Stimulated activated CD4-positive, alpha-beta T cell treated with anti-CD3 and anti-CD28 coated beads, TNF-alpha, amount 100 ng/mL, for 4 hours (primary cell): ENCODE measurements at places on chromosomes 2 and 18.

GRCh38 chr2:189440644-189440946 lies 679 bp upstream of the WDR75 start:
- DNase-seq: no peak

DNA sequence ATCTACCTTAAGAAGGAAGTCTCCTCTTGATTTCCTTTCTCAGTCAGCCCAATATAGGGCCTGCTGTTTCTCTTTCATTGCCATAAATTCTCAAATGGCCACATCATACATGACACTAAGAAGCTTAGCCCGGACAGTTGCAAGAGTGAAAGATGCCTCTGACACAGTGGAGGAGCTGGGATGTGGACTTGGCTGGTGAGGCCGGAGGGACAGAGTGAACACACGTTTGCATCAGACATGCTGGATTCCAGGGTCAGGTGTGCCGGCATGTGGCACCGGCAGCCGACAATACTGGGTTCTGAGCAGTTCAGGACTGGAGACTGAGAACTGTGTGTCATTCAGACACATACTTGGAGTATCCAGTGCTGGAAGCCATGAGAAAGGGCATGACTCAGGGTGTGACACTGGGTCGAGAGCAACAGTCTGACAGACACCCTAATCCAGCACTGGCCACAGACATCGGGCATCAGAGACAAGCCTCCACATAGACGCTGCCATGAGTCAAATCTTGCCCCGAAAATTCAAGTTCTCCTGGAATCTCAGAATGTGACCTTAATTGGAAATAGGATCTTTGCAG lies 31.4 kb downstream of the TIMM21 start:
- DNase-seq: no peak

- no peak for DNase-seq
Observed at GRCh38 chr2:189338115-189338514, 103.2 kb upstream of the WDR75 start.

DNA sequence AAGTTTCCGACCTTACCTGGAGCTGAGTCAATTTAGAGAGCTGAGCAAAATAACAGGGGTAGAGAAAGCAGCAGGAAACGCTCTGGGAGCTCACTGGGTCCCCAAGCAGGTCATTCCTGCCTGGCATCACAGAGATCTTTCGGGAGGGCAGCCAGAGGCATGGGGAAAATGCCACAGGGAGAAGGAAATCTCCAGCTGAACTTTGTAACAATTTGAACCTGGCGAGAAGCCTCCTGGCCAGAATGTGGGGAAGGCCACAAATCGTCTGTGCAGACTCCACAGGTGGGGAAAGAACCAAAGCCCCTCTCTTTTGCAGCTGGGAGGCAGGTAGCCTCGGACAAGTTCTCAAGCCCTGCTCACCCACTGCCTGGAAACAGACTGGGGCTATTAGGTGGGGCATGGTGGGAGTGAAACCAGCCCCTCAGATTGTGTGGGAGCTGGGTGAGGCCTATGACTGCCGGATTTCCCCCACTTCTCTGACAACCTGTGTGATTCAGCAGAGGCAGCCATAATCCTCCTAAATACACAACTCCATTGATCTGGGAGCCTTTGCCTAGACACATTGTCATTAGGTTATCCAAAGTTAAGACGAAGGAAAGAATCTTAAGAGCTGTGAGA lies 53.9 kb downstream of the INO80D start:
- no peak for DNase-seq

GRCh38 chr2:1605102-1606045 lies 138.9 kb downstream of the PXDN start:
- DNase-seq: no peak

DNA sequence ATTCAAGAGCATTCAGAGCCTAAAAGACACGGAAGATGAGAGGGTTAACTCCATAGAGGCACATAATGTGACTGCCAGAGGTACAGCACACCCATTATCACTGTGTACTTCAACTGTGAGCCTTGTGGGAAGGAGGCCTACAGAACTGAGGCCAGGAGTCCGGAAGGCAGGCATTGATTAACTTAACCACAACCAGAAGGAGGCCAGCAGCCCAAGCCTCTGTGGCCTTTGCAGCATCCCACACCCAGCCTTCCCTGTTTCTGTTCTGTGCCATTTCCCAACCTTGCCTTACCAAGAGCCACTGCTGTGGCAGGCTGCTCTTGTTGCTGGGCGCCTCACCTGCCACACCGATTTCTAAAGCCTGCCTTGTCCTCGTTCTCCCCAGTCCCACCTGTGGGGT lies 27.2 kb downstream of the SIGLEC15 start:
- DNase-seq: no peak

DNA sequence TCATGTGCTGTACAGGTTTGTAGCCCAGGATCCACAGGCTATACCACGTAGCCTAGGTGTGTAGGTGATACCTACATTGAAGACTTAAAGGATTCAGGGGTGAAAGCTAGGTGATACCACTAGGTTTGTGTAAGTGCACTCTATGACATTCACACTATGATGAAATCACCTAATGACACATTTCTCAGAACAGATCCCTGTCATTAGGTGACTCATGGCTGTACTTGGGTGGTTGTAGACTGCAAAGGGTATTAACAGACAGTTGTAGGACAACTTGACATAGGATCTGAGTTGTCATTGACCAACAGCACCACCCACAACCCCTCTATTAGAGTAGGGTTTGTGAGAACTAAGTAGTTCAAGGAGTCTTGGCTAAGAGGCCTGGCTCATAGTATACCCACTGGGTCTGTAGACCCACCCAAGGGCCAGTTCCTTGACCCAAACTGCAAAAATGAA lies 27.7 kb upstream of the SMCHD1 start:
- DNase-seq: no peak

DNA sequence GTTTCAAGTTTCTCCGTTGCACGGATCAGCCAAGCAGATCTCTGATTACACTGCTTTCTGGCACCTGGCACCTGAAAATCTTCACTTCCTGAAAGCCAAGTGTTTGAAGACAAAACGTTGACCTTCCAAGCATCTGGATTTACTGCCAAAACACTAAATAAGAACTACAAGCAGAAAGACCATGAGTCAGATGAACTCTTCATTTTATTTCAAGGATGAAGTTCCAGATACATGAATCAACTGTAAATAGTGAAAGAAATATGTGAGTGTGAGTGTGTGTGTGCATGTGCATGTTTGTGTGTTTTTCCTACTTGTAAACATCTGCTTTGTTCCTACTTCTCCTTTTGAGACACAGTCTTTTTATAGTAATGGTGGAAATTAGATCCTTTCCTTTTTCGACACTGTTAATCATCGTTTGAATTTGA lies 60.0 kb upstream of the DTNA start:
- DNase-seq: no peak

DNA sequence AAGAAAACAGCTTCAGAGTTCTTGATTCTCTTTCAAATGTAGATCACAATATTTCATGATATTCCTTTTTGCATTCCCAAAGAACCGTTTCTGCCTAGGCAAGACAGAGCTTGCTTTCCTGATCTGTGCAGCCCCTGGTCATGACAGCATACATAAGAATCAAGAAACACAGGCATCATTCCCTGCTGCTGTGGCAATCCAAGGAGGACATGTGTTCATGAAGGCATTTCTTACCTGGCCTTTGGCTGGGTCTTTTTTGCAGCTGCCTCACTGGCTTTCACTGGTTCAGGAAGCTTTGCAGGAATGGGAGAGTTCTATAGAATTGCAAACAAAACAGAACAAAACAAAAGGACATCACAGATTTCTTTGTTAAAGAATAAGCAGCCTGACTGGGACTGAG lies 87.6 kb upstream of the NFU1 start:
- DNase-seq: no peak

DNA sequence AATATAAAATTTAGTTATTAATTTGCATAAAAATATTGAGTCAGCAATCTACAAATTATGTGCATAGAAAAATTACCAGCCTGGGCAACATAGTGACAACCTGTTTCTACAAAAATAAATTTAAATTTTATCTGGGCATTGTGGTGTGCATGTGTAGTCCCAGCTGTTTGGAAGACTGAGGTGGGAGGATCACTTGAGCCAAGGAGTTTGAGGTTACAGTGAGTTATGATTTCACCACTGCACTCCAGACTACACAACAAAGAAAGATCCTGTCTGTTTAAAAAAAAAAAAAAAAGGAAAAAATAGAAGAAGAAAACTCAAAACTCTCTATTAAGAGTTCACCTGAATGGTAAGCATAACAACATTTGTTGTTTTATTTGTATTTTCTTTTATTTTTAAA lies 1048.4 kb upstream of the CDH2 start:
- no peak for DNase-seq

- no peak for DNase-seq
Observed at GRCh38 chr2:9895669-9896590, 52.7 kb downstream of the TAF1B start.

DNA sequence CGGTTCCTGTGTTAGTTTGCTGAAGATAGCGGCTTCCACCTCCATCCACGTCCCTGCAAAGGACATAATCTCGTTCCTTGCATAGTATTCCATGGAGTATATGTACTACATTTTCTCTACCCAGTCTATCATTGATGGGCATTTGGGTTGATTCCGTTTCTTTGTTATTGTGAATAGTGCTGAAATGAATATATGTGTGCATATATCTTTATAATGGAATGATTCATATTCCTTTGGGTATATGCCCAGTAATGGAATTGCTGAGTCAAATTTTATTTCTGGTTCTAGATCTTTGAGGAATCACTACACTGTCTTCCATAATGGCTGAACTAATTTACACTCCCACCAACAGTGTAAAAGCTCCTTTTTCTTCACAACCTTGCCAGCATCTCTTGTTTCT lies 255.4 kb upstream of the CDH2 start:
- no peak for DNase-seq

- DNase-seq: no peak
Observed at GRCh38 chr18:62933261-62933887, 218.0 kb downstream of the PHLPP1 start.

DNA sequence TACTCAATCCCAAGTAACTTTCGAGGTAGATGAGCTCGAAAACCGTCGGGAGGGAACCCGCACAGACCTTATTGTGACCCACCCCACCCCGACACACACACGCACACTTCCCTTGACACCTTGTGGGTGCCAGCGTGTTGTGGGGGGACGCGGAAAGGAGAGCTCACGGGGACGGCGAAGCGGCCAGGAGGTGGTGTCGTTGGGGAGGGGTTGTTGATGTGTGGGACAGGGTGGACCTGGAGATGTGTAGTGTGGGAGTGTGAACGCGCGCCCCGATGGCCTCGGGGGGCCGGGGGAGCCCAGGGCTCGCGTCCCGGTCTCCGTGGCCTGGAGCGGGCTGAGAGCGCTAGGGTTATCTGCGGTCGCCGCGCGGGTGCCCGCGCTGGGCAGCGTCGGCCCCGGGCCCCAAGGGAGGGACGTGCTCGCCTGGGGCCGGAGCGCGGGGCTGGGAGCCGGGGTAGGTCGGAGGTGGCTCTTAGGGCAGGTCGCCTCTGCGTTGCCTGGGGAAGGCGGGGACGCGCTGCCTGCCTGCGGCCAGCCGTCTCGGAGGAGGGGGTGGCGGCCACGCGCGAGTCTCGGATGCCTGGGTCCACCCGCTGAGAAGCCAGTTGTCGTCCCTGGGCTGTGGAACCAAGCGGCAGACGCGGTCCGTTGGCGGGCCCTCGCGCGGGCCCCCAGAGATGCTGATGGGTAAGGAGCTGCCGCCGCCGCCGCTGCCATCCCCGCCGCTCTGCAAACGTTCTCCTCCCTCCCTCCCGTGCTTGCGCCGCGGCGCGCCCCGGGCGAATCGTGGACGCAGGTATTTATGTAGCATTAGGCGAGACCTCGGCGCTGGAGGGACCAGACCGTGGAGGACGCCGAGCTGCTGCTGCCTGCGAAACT lies 1.6 kb downstream of the KLHL29 start:
- no peak for DNase-seq

DNA sequence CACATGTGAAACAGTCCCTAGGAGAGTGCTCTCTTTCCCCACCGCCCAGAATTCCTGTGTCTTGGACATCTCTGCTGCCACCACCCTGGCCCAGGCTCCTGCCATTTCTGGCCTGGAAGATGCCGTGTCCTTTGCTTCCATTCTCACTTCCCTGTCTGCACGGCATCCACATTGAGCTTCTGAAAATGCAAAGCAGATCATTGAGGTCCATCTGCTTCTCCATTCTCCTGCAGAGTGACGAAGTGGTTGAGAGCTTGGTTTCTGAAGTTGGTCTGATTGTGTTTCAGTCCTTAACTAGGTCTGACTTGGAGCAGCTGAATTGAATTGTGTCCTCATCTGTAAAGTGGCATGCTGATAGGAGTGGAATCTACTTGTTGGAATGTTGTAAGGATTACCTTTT lies 98.7 kb upstream of the MGAT5 start:
- no peak for DNase-seq

GRCh38 chr18:37844209-37844970 lies 278.8 kb upstream of the CELF4 start:
- DNase-seq: no peak

- DNase-seq: no peak
Observed at GRCh38 chr18:68722821-68723220, 7.9 kb upstream of the TMX3 start.

GRCh38 chr2:221437056-221437455 lies 135.0 kb downstream of the EPHA4 start:
- no peak for DNase-seq

DNA sequence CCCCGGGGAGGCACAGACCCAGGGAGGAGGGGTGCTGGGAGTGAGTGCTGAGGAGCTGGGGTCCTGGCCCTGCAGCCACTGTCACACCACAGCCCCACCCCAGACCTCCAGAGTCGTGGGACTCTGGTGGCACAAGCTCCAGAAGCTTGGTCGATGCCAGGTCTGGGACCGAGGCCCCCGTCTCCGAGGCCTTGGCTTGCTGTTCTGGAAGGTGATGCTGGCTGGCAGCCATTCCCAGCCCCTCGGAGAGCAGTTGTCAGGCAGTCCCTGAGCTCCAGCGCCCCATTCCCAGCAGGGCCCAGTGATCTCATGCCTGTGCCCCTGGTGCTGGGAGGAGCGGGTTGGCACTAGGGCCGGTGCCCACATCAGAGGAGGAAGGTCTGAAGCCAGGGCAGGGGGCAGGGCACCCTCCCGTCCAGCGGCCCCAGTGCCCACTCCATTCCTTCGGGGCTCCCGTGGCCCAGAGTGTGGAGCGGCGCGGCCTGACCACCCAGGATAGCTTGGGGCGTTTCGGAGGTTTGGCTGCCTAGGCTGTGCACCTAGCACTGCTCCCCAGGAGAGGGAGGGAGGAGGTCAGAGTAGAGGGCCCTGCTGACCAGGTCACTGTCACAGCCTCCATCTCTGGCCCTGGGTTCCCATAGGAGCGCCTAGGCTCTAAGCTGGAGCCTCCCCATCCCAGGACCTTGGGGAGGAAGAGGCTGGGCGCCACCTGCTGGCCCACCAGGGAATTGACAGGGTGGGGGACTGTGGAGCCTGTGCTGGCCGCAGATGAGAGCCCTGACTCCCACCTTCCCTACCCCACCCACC lies 16.8 kb upstream of the ALPI start:
- DNase-seq: no peak
